ENCODE measurements at places on chromosomes 6 and 20.

GRCh38 chr6:142075516-142076101 lies 57.1 kb upstream of the GJE1 start:
- no peak for DNase-seq

- no peak for DNase-seq
Measured at GRCh38 chr6:144736763-144737162, 451.6 kb downstream of the UTRN start.

DNA sequence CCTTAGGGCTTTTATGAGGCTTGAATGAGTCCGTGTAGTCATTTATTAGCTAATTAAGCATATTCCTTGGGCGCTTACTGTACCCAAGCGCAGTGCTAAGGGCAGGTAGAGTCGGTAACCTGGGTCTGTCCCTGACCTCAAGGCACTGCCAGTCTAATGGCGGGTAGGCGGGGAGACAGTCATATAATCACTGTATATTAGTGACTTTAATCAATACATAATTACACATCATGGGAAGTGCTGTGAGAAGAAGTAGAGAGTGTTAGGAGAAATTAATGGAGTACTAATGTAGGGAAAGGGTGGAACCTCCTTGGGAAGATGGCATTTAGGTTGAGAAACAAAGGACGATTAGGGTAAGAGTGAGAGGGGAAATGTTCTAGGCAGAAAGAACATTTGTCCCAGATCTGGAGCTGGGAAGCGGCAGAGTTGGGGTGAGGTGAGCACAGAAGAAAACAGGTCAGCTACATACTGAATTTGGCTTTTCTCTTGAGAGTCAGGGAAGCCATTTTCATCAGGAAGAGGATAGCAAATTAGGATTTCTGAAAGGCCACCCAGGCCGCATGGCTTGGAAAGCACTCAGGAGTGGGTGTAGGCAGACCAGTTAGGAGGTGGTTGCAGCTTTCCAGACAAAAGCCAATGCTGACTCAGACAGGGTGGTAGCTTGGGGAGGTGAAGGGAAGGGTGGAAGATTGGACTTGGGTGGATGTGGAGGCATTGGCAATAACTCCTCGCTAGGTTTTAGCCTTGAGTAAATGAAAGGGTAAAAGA lies 954 bp upstream of the BLCAP start:
- no peak for DNase-seq

DNA sequence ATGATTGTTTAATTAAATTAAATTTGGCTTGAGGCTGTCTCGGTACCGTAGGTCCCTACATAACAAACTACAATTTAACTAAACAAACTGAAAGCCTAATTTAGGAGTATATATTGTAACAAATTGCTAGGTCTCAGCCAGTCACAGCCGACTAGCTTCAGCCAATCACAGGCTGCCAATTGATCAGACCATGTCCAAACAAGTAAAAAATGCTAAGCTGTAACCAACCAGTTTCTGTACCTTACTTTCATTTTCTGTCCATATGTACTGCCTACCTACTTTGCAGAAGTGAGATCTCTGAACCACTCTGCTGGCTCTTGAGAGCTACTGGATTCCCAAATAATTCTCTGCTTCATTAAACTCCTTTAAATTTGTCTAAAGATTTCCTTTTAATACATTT lies 648.0 kb upstream of the GJE1 start:
- DNase-seq = no peak

- DNase-seq = no peak
Measured at GRCh38 chr20:36591854-36592641, 13.5 kb upstream of the RAB5IF start.

All from stimulated activated CD8-positive, alpha-beta memory T cell treated with anti-CD3 and anti-CD28 coated beads, Interleukin-7, amount 100 ng/mL, for 1 hour (primary cell).